GM03348 (cell line): ENCODE measurements at places on chromosomes 4 and X.

GRCh38 chr4:1187182-1187581 lies 14.8 kb upstream of the SPON2 start:
- no peak for DNase-seq

GRCh38 chrX:3743801-3744439 lies 30.5 kb upstream of the PRKX start:
- no peak for DNase-seq

DNA sequence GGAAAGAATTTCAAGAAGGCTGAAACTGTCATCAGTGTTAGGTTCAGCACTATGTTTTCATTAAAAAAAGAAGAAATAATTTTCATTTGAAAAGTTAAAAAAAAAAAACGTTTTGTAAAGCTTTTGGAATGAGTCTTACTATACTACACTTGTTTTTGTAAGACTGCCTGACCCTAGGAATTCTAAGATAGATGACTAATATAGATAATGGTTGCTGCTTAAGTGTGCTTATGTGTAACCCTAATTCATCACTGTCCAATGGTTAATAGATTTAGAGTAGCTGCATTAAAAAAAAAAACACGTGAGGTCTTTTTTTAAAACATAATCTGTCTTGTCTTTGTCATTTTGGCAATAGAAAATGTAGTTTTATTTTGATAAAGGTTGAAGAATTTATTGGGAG lies 323.2 kb downstream of the IL1RAPL1 start:
- DNase-seq, result no peak

DNA sequence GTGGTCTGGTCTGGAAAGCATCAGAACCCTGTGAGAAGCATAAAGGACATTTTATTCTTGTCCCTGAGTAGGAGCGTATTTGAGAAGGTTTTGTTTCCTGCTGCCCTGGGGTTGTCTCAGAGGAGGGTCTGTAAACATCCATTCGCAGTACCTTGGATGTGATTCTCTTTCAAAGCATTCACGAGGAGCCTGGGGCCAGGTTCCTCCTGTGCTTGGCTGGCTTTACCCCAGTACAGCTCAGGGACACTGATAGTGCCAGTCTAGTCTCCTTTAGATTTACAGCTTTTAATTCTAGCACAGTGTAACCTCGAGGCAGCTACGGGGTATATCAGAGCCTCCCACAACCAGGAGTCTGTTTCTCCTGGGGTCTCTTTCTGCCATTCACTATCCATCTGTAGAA lies 2.7 kb downstream of the CLRN2 start:
- DNase-seq, result no peak

- peak; percentile 71 for DNase-seq
Measured at GRCh38 chr4:55947912-55948725, 626 bp upstream of the CEP135 start.

GRCh38 chrX:107741404-107741790 lies 34.2 kb downstream of the TSC22D3 start:
- no peak for DNase-seq

DNA sequence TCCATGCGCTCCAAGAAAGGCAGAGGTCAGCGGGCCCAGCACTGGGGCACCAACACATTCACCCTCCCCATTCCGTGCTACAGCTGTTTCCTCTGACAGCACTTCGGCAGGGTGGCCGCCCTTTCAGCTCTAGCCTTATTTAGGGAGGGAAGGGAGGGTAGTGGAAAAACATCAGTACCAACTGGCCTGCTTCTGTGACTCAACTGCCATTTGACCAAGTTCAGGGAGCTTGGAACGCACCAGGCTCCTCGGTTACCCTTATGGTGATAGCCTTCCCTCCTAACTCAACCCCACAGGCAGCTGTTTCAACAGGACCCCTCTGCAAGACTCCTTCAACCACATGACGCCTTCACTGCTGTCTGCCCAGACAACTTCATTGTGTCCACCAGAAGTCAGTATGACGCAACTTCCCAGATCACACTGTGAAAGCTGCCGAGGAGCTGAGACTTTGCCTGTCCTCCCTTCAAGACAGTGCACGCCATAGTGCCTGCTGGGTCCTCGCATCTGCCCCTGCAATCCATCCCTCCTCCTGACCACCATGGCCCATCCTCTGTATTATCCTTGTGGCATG lies 132.2 kb downstream of the AFAP1 start:
- no peak for DNase-seq

DNA sequence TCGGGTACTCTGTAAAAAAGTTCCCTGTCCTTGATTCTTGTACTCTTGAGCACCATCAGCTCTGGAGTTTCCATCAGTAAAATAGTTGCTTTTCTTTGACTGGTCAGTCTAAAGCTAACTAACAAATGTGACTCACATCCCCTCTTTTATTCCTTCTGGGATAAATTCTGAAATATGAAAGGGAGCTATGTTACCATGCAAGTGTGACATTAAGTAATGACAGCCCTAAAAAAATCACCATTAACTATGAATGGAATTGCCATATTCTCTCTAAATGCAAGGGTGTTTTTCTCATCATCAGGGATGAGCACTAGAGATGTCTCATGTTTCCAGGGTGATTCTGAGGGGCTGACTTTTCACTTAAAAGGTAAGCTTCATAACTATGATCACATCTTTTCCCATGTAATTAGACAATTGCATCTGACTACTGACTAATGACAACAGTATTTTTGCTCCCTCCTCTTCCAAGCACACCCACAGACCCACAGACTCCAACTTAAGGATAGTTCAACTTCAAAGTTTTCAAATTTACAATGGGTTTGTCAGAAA lies 26.9 kb upstream of the RASGEF1B start:
- DNase-seq, result no peak

DNA sequence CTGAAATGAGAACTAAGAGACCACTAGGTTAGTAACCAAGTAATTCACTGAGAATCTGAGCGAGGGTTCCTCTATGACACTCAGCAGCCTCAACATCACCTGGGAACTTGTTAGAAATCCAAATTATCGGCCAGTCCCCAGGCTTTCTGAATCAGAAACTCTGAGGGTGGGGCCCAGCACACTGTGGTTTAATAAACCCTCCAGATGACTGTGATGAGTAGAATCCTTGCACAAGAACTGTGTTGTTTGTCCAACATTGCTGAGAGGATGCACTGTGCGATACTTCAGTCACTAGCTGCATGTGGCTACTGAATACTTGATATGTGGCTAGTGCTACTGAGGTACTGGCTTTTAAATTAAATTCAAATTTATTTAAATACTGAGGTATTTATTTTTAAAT lies 243.9 kb downstream of the MAML3 start:
- DNase-seq, result no peak

- DNase-seq, result no peak
Measured at GRCh38 chrX:43218198-43218597, 437.9 kb upstream of the MAOA start.

DNA sequence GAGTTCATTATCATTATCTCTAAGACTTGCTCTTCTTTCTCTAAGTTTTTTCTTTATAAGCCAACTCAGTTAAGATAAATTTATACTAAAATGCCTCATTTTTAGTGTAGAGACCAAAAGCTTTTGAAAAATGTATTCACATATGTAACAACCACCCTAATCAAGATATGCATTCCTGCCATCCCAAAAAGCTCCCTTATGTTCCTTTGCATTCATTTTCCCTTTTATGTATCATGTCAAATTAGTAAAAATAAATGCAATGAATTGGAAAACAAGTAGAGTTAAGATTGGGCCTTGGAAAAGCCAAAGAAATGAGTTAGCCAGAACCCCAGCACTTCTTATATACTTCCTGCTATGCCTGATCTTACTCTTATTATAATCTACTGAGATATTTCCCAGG lies 62.2 kb downstream of the NPY2R start:
- DNase-seq, result no peak

DNA sequence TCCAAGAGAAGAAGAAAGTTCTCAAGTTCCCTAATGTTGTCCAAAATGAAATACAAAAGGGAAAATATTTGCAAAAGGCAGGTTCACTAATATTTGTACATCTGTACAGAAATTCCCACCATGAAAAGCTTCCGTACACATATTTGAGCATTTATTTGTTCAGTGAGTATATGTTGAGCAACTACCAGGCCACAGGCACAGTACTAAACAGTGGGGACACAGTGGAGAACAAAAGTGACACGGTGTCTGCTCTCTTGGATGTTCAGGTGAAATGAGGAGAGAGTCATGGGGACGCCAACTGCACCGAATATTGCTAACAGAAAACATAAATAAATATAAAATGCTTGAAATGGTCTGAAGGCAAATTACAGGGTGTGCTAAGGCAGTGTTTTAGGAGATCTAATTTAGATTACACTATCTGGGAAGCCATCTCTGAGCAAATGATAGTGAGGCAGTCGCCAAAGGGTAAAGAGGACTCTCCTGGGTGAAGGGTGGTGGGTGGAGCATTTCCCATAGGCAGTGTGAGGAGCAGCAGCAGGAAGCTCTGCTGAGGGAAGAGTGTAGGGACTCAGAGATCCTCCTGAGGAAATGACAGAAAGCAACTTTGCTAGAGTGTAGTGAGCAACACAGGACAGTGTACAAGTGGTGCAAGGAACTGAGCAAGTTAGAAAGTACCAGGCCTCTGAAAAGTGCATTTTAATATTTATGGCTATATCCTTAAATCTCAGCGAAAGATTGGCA lies 375.2 kb downstream of the GALNTL6 start:
- DNase-seq, result no peak

- no peak for DNase-seq
Measured at GRCh38 chr4:122276359-122276758, 102.5 kb upstream of the ADAD1 start.

GRCh38 chr4:98544818-98545414 lies 113.5 kb downstream of the TSPAN5 start:
- DNase-seq, result no peak

DNA sequence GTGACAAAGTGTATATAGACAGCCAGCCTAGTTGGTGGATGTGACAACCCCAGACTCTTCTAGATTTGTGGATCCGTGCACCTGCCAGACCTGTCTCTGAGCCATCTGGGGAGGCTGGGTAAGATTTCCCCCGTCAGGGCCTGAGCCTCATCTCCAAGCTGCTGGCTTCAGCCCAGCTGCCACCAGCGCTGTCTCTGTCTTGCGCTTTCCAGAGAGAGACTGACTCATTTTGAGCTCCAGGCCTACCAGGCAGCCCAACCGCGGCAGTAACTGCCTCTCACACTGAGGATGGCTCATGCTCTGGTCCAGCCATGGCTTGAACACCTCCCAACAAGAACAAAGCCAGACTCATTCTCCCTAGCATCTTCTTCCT lies 26.4 kb downstream of the NOP14 start:
- peak; percentile 51 for DNase-seq

DNA sequence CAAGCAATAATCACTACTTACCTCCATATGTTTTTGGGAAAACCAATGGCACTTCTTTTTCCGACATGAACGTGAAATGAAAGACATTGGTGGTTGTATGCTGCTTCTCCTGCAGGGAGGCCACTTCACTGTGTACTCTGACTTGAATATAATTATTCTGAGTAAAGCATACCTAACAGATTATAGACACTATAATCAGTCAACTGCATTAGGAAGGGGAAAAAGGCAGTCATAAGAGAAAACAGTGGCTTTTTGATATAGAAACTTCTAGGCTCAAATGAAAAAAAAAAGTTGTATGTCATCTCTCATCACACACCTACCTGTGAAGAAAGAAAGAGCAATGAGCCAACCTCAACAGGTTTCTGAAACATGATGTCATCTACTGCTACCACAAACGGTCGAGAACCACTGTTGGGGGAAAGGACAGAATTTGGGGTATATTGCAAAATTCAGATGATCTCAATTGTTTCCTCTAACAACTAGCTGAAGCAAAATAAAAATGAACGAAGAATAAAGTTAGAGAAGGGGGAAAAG lies 37.4 kb downstream of the PRDX4 start:
- no peak for DNase-seq

DNA sequence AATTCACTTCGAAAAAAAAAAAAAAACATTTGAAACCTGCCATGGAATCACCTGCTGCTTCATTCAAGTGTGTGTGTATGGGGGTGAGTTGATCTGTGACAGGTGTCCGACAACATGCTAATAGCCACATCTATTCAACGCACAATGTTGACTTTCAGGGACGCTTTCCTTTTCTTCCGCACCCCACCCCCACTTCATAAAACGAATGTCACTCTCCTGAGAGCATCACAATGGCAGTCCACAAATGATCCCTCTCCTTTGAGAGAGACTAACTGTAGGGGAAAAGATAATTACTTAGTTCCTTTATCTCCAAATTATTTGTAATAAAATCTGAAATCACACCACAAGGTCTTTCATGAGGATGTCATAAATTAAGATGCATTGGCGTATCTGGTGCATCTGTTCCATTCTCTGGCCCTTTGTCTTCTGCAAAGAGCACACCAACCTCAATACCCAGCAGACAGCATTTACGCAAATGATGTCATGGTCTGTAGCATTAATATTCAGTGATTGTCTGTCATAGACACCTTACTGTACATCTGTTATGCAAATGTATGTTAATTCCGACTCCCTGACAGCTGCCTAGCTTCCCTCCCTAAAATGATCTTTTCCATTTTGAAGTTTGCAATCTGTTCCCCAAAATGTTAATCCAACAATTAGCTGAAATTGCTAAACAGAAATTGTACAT lies 640.0 kb upstream of the BOD1L1 start:
- DNase-seq, result no peak

DNA sequence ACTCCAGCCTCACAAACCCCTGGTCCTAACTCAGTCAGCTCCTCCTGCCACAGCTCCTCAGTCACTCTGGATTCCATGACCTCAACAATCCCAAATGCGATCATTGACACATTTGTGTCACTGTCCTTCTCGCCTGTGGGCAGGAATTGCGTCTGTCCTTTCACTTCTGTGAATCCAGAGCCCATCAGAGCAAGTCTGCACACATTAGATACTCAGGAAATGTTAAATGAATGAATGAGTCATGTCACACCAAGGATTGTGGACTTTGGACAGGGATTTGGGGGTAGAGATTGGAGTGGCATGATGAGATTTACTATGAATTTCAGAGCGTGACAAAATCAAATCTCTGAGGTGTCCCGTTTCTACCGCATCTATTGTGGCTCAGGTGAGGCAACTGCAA lies 11.8 kb upstream of the CLDN24 start:
- DNase-seq, result no peak

DNA sequence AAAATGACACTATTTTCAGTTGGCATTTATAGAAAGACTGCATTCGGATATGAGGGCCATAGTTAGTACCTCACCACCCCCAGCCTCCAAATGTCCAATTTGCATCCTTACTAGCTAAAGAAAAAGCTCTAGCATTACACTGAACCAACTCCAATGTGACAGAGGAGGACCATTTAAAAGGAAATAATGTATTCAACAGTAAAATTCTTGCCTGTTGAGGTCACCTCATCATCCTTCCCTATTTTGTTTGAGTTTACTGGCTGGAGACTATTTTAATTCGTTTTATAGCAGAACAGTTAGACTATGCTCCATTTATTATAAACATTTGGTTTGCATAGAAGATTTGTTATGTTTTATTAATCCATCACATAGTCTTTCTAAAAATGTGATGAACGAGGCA lies 88.2 kb upstream of the PPARGC1A start:
- no peak for DNase-seq
